Fibroblast of lung (primary cell): ENCODE measurements at places on chromosomes 4 and X.

DNA sequence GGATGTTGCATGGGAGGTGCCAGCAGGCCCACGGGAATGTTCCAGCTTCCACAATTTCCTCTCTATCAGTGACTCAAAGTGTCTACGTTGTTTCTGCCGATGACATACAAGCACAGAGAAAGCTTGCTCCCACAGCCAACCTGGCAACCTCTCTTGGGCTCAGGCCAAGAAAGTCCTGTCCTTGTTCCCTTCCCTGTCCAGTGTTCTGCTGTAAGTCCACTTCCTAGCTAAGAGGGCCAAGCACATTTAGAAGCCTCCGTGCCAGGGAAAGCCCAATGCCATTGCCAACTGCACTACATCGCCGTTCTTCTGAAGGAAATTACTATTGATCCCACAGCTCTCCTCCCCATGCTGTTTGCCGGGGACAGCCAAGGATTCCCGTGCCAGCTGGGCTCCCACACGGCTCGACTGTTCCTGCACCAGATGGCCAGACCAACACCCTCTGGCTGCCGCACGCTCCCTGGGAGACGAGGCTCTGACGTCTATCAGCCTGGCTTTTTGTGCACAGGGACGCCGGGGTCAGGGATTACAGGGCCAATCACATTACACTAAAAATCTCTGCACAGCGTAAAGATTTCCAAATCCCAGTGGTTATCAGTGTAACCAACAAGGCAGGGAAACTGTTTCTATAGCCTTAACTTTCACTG lies 284.0 kb downstream of the BCOR start:
- DNase-seq = peak; percentile 89

- DNase-seq = peak; percentile 95
These were observed 215.6 kb upstream of the PPARGC1A start for GRCh38 chr4:24105327-24106038.

- DNase-seq = peak; percentile 55
These were observed 631.5 kb downstream of the RAB28 start for GRCh38 chr4:12852338-12853307.

DNA sequence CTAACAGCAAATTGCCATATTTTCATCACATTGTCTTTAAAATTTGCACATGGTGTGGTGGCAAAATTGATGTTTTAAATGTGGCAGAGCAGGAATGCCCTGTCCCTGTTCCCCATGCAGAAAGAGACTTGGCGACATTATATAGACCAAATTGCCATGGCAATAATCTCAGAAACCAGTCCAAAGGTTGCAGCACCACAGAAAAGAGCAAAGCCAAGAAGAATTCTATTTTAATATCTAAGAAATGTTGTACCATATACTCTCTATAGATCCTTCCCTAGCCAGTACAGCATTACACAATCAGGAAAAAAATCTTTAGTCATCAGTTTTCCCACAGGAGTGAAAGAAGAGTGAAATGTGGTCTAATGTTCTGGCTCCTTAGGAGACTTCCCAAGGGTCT lies 80.0 kb downstream of the UGT2B28 start:
- no peak for DNase-seq

DNA sequence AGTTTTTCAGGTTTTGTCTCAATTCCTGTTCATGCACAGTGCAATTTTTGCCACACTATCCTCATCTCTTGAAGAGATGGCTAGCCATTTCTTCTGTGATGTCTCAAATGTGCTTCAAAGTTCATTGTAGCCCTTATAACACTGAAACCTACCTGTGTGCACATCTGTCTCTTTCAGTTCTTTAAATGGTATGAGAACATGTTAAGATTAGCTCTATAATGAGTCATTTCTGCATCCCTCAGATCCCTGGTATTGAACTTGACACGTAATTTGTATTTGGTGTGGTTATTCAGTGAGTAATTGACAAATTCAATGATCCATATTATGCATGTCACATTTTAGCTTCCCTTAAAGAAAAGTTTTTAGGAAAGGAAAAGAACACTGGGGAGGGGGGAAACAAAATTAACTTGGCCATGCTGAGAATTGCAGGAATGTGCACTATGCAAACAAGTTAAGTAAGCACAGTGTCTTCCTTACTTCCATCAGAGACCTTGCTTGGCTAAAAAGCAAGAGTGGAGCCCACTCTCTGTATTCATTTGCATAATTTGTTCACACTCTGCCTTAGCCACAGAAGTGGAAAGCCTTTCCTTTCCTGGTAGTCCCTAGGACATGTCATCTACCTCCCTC lies 659.8 kb upstream of the MAGEB2 start:
- DNase-seq = peak; percentile 33

DNA sequence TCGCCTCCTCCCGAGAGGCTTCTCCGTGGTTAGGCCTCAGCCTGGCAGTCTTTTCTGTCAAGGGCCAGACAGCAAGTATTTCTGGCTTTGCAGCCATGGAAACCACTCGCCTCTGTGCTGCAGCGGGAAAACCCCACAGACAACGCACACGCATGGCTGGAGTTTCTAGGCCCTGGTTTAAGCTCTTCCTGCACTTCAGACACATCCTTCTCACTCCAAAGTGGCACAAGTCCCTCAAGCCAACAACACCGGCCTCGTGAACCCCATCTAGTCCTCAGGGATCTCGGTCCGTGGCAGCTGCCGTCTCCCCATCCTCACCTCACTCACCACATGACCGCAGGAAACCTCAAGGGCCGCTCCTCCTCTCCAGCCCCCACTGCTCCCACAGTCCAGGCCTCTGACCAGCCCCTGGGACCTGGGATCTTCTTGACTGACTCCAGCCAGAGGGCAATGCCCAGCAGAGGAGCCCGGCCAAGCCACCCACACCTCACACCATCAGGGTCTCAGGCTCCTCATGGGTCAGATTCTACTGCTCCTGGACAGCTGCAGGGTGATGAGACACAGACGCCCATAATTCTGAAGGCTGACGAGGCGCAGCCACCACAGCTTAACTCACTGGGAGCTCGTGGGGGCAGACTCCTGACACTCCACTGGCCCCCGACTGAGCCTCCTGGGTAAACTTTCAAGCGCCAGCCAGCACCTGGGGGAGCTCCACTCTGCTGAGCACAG lies 21.7 kb downstream of the LETM1 start:
- DNase-seq = no peak

GRCh38 chr4:56727150-56727549 lies 46.1 kb upstream of the HOPX start:
- DNase-seq = no peak

- peak; percentile 10 for DNase-seq
These were observed 24.7 kb upstream of the PBDC1 start for GRCh38 chrX:76148041-76148665.

GRCh38 chr4:137425281-137425680 lies 107.0 kb downstream of the PCDH18 start:
- DNase-seq = no peak

GRCh38 chr4:109434007-109434971 lies 674 bp downstream of the SEC24B start:
- DNase-seq = peak; percentile 38
